ENCODE measurements at places on chromosomes 3 and 15.

- DNase-seq: no peak
Observed at GRCh38 chr3:144031938-144032337, 60.3 kb downstream of the DIPK2A start.

DNA sequence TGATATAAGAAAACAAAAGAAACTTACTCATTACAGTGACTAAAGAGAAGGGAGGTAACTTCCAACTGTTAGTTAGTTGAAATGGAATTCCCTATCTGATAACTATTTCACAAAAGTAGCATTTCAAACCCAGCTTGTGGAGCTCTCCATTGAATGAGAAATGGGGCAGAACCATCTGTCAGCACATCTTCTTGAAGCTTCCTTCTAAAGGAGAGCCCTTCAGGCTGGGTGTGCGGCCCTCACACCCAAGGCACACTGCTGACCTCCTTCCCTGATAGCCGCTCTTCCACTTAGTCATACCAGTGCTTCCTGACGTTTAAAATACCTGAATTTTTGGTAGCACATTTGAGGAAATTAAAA, 28.1 kb upstream of the VEPH1 start:
- no peak for DNase-seq

DNA sequence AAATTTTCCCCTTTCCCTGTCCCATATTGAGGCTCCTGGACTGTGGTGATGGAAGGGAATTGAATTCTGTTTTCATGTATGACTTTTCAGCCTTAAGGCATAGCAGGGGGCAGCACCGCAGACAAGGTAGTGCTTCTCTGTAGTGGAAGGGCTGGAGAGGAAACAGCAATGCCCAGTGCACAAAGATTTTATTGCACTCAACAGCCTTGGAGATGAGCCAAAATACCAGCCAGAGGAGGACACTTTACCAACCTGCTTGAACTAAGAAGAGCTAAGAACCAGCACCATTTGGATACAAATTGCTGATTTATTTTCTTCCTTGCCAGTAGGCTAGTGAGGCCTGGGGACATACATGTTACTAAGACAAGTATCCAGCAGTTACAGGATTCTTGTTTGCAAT, 98.7 kb downstream of the KCNMB2 start:
- peak; percentile 75 for DNase-seq

- DNase-seq: peak; percentile 6
Observed at GRCh38 chr3:3800080-3800455, 837 bp downstream of the LRRN1 start.

- DNase-seq: no peak
Observed at GRCh38 chr3:179591313-179591712, 13.1 kb downstream of the MRPL47 start.

- DNase-seq: no peak
Observed at GRCh38 chr3:108352176-108352575, 55.8 kb downstream of the HHLA2 start.

DNA sequence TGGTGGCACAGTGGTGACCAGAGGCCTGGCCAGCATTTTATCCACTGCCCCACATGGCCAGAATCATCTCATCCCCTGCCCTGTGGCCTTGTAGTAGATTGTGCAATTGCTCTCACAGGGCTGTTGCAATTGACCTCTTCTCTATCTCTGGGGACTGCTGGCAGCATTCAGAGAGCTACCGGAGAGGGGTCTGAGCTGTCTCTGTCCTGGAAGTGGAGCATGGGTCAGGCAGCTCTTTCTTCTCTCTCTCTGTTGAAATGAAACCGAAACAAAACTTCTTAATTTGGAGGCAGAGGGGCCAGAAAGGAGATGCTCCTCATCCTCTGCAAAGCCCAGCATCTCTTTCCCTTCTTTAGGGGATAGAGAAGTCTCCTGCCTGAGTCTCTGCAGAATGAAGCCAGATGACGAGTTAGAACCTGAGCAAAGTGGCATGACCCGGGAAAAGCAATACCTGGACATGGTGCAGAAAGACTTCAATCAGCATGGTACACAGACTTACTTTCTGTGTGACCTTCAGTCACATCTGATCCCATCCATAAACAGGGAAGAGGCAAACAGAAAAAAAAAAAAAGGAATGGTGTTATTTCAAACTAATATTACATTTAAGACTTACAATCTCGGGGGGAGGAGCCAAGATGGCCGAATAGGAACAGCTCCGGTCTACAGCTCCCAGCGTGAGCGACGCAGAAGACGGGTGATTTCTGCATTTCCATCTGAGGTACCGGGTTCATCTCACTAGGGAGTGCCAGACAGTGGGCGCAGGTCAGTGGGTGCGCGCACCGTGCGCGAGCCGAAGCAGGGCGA, 144.5 kb upstream of the BCL6 start:
- no peak for DNase-seq

DNA sequence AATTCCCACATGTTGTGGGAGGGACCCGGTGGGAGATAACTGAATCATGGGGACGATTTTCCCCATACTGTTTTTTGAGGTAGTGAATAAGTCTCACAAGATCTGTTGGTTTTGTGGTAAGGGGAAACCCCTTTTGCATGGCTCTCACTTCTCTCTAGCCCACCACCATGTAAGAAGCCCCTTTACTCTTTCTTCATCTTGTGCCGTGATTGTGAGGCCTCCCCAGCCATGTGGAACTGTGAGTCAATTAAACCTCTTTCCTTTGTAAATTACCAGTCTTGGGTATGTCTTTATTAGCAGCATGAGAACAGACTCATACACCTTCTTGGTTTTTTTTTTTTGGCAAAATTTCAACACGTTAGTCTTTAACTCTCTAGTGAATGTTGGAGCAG, 18.1 kb downstream of the ARL8B start:
- DNase-seq: no peak

GRCh38 chr3:70919661-70920060, 607.2 kb upstream of the MDFIC2 start:
- no peak for DNase-seq

GRCh38 chr3:193701953-193702635, 109.1 kb downstream of the OPA1 start:
- no peak for DNase-seq

- DNase-seq: no peak
Observed at GRCh38 chr15:66149871-66150270, 103.7 kb downstream of the MEGF11 start.

GRCh38 chr3:104596551-104596950, 770.2 kb upstream of the ALCAM start:
- peak; percentile 67 for DNase-seq

- DNase-seq: no peak
Observed at GRCh38 chr15:45164914-45165313, 22.9 kb downstream of the SHF start.

DNA sequence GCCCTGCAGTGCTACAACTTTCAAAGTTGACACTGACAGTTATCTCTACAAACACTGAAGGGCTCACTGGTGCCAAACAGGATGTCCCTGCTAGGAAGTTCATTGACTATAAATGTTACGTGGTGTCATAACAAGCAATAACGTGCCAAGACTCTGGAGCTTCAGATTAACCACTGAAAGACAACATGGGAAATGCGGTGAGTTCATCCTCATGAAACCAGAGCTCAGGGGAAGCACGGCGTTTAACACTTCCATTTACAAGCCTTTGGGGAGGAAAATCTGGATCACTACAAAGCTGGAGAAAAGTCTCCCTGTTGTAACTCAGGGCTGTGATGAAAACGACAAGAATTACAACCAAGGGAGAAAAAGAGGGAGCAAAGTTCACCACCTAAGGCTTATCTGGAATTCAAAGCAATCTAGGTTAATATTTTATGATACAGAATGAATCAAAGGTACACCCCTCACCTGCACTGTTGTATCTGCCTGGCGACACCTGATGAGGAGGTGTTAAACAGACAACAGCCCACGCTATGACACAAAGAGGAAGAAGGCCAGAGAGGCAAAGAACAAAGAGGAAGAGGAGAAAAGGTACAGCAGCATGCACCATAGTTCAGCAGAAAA, 27.0 kb downstream of the SHQ1 start:
- peak; percentile 62 for DNase-seq

- no peak for DNase-seq
Observed at GRCh38 chr3:122962149-122962548, 65.4 kb downstream of the SEMA5B start.

GRCh38 chr15:58530056-58530590, 98.3 kb downstream of the LIPC start:
- DNase-seq: no peak

- no peak for DNase-seq
Observed at GRCh38 chr3:57199895-57200297, at the start of gene HESX1. Gene HESX1, minus strand, starts transcription at chr3:57199978. Its CDS starts 60 bp downstream, at chr3:57199918.

- DNase-seq: no peak
Observed at GRCh38 chr15:24985224-24985623, 30.4 kb downstream of the SNRPN start.

- DNase-seq: no peak
Observed at GRCh38 chr15:57245130-57245529, 131.2 kb upstream of the CGNL1 start.

- DNase-seq: no peak
Observed at GRCh38 chr3:64223791-64224745, 1.2 kb downstream of the PRICKLE2 start.

DNA sequence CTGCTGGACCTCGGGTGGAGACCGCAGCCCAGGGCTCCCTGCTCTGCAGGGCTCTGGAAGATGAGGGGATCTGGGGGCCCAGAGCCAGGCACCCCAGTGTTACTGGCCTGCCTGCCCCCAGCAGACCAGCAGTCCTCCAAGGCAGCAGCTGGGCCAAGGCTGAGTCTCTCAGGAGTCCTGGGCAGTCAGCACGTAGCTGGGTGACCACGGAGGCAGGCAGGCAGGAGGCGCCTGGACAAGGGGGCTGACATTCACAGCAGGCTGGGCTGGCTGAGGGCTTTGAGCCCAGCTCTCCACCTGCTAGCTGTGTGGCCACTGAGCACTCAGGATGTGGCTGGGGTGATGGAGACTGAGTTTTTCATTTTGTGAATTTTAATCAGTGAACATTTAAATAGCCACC, 67.9 kb downstream of the IQSEC1 start:
- no peak for DNase-seq

DNA sequence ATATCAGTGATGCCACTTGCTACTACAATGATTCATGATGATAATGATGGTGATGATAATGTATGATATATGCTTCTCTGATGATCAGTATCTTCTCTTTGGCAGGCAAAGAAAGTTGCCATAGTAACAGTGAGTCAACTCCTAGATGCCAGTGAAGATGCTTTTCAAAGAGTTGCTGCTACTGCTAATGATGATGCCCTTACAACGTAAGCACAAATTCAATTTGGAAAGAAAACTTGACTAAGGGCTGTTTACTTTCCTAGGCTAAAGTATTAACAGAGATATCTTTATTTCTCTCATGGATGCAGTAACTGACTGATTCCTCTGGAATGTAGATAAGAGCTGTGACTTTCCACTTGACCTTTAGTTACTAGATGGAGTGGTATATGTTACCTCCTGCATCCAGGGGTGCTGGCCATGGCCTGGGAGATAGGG, 27.8 kb downstream of the ADGRG7 start:
- no peak for DNase-seq

DNA sequence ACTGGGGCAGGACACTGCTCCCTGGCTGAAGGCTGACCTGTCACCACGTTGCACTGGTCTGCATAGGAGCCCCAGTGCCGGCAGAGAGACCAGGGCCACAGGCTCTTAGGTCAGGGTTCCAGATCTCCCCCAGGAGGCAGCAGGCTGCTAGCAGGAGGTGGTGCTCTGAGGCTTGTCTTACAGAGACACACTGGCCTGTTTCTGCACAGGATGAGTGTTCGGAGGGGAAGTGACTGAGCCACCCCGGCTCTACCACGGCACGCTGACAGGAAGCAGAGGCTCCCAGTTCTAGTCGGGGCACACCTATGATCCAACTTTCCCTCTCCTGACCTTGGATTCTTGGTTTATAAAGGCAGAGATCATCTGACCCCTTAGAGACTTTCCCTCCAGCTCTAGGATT, 8.6 kb downstream of the FBXL22 start:
- no peak for DNase-seq

GRCh38 chr3:23480329-23480714, 277.2 kb downstream of the UBE2E2 start:
- DNase-seq: no peak

- no peak for DNase-seq
Observed at GRCh38 chr3:34382859-34383258, 584.4 kb downstream of the PDCD6IP start.

GRCh38 chr15:65396283-65396964, 18.6 kb upstream of the IGDCC3 start:
- DNase-seq: no peak

- no peak for DNase-seq
Observed at GRCh38 chr3:100073714-100074307, 40.5 kb downstream of the FILIP1L start.

- no peak for DNase-seq
Observed at GRCh38 chr3:28808068-28808467, 459.4 kb upstream of the AZI2 start.

- DNase-seq: peak; percentile 21
Observed at GRCh38 chr15:39230205-39230907, 350.5 kb upstream of the THBS1 start.

DNA sequence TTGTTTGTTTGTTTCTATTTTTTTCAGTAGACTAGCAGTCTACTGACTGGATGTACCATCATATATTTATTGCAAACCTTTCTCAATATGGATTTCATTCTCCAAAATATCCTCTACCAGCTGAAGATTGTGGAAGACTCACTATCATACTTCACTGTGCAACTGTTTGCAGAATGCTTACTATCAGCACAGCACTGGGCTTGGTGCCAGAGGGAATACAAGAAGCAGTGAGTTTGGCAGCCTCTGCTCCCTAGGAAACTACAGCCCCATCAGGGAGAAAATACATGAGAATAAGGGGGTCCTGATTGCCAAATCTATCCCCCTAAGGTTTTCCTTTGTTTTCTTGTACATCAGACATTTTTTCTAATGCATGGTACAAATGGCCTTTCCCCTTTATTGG, 27.5 kb downstream of the AQP9 start:
- DNase-seq: peak; percentile 23

- DNase-seq: no peak
Observed at GRCh38 chr3:45026038-45026437, at the start of gene CLEC3B. Gene CLEC3B, plus strand, starts transcription at chr3:45026303. Its CDS starts 60 bp downstream, at chr3:45026363.

DNA sequence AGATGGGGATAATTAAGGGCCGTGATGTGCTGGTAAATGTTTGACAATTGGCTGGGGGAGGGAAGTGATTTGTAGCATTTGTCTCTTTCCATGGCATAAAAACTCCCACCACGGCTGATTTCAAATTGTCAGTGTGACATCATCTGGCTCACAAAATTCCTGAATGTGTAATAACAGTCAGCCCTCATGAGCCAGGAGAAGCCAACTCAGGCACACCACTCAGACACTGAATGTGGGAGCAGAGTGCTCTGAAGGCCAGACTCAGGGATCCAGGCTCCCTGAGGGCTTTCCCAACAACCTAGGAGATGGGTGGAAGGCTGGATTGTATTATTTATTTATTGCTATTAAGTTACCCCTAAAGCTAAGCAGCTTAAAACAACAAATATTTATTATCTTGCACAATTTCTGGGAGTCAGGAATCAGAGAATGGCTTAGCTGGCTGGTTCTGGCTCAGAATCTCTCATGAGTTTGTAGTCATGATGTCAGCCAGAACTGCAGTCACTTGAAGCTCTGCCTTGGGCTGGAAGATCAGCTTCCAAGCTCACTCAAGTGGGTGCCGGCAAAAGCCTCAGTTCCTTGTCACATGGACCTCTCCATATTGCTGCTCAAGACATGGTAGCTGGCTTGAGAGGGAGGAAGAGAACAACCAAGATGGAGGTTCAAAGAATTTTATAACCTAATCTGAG, 6.5 kb upstream of the CPEB1 start:
- DNase-seq: no peak
